Activated T-helper 17 cell treated with anti-CD3 and anti-CD28 coated beads, Interleukin-2, amount 50 U/mL, for 72 hours (primary cell): ENCODE measurements at places on chromosomes 4 and X.

DNA sequence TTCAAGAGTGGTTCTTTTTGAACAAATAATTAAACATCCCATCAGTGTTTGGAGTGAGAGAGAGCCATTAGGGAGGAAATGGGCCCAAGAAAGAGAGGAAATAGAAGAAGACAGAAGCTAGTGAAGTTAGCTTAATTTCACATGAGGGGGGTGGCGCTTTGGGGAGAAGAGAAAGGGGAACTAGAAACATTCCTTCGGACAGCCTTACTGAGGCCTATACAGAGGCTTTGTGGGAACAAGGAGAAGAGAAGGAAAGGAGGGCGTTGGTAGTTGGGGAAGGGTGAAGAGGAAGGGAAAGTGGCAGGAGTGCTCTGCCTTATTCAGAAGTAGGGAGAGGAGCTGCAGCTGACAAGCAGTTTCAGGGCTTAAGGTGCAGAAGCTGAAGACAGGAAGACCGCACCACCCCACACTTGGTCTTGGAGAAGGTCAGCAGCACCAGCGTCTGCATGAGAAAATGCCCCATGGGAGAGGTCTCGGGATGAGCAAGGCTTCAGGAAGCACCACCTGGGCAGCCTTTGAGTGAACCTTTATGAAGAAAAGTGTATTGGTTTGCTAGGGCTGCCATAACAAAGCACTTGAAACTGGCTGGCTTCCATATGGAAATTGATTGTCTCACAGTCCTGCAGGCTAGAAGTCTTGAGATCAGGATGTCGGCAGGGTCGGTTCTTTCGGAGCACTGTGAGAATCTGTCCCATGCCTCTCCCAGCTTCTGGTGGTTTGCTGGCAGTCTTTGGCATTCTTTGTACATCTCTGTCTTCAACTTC lies 85.1 kb downstream of the KIT start:
- no peaks in the 10 kb centered on the region for H3K4me1 ChIP-seq
- H3K27me3 ChIP-seq, result peaks cover 4% of the 10 kb centered on the region
- no peak overlapping the region for H3K4me3 ChIP-seq
- H3K36me3 ChIP-seq, result no peaks in the 10 kb centered on the region
- H3K27ac ChIP-seq, result no peak overlapping the region
- no peak for ATAC-seq

DNA sequence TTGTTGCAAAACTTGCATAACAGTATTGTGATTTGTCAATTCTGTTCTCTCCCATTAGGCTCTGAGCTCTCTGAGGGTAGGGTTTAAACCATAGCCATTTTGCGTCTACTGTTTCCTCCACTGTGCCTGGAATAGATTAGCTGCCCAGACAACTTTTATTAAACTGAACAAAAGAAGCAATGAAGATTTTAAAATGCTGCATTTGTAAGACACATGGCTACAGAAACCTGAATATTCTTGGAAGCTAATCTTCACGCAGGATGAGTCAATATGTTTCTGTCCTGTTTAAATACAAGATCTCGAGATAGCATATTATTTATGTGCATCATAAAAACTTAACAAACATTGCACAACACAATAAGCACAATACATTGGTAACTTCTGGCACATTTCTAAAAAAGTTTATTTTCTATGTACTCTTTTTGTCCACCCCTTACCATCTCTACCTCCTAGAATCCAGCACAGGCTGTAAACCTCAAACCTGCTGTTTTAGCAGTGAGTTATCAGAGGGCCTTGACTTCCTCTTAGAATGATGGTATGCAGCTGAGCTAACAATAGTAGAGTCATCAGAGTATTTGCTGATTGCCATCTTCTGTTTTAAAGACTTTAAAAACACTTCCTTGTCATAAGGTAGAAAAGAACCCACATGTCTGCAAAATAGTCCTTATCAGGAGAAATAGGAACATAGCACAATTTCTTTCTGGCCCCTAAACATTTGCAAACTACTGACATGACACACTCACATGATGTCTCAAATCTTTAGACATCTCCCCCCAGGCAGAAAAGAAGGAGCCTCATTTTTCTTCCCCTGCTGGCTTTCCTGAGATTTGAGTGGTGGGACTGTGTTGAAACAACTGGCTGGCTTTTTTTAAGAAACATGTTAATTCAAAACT lies 10.6 kb upstream of the CCNG2 start:
- no peaks in the 10 kb centered on the region for H3K4me1 ChIP-seq
- peak; percentile 46 for ATAC-seq
- H3K27ac ChIP-seq, result no peak overlapping the region
- peak overlapping the region; percentile 1 for H3K4me3 ChIP-seq

GRCh38 chr4:56051029-56051709 lies 102.4 kb downstream of the CEP135 start:
- no peak for ATAC-seq
- peaks cover 48% of the 10 kb centered on the region for H3K27me3 ChIP-seq
- H3K4me3 ChIP-seq, result no peak overlapping the region
- H3K36me3 ChIP-seq, result no peaks in the 10 kb centered on the region
- H3K4me1 ChIP-seq, result peaks cover 5% of the 10 kb centered on the region
- no peak overlapping the region for H3K27ac ChIP-seq

DNA sequence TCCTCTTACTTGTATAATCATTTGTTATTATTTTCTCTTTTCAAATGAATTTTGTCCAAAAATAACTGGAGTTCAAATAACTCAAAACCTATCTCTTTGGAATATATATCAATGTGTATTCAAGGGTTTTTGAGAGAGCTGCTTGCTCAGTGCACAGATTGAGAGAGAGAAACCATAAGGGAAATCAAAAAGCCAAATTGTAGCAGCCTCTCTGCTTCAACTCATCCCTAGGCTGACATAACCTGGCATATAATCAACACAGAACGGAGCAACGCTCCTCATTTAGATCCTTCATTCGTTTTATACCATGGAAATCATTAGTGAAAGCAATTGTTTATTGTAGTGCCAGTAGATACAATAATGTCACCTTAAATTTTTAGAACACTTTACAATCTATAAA lies 1.8 kb upstream of the GPM6A start:
- no peak overlapping the region for H3K4me3 ChIP-seq
- no peak overlapping the region for H3K27ac ChIP-seq
- no peaks in the 10 kb centered on the region for H3K4me1 ChIP-seq
- no peaks in the 10 kb centered on the region for H3K36me3 ChIP-seq
- no peaks in the 10 kb centered on the region for H3K27me3 ChIP-seq

DNA sequence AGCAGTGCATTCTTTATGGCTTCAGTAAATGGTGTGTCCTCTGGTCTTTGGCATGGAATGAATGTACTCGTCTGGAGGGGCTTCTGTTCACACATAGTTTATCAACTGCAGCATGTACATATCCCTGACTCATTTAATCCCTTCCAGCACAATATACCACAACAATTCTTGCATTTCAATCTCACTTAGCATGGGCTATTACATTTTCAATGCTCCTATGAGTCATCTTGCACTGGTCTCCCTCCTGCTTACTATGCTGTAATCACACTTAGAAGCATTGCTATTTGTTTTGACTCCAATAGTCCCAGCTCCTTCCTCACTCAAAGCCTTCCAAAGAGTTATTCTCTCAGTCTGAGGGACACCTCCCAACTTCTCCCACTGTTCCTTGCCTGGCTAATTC lies 180.9 kb upstream of the NUDT10 start:
- H3K27me3 ChIP-seq, result no peaks in the 10 kb centered on the region
- no peak for ATAC-seq
- H3K36me3 ChIP-seq, result no peaks in the 10 kb centered on the region
- no peak overlapping the region for H3K27ac ChIP-seq

GRCh38 chr4:72302981-72303704 lies 265.9 kb downstream of the ADAMTS3 start:
- no peaks in the 10 kb centered on the region for H3K36me3 ChIP-seq
- peak; percentile 67 for ATAC-seq
- H3K4me3 ChIP-seq, result no peak overlapping the region
- no peaks in the 10 kb centered on the region for H3K4me1 ChIP-seq
- no peaks in the 10 kb centered on the region for H3K27me3 ChIP-seq

DNA sequence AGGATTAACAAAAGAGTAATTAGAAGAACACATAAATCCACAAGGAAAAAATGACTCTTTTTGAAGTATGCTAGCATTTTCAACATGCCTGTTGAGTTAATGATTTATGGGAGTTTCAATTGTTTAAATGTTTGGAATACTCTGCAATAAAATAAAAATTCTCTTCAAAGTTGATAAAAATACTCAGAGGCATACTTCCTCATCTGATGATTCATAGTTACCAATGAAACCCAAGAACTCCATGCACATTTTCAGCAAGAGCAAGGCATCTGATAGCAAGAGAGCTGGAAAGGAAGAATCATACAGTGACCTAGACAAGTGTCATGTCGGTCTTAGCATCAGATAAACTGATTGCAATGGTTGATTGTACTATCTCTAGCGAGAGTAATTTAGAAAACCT lies 443.7 kb upstream of the ATOH1 start:
- H3K4me1 ChIP-seq, result no peaks in the 10 kb centered on the region
- H3K27ac ChIP-seq, result no peak overlapping the region
- H3K36me3 ChIP-seq, result no peaks in the 10 kb centered on the region
- no peak overlapping the region for H3K4me3 ChIP-seq

DNA sequence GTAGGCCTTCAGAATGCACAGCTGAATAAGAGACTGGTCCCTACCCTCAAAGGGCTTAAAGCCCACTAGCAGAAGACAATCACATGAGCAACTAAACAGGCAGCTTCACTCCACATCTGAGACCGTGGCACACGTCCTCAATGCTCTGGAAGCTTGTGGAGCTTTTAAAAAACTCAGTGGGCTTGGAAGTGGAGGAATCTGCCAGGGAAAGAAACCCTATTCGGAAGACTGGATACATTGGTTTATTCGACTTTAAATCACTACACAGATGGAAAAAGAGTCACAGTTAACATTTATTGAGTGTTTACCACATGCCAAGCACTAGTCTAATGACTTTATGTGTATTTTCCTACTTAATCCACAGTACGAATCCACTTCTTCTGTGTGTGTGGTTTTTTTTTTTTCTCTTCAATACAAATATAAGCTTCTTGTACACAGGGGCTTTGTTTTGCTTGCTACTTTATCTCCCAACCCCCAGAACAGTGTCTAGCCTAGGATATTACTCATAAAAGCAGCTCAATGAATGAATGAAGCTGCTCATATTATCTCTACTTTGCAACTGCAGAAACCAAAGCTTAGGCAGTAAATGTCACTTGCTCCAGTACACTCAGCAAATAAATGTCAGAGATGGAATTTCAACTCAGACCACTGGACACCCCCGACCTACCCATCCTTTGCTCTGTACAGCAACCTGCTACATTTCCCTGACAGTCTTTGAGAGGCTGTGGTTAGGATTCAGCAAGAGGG lies 137.7 kb downstream of the LDB2 start:
- no peaks in the 10 kb centered on the region for H3K36me3 ChIP-seq
- H3K27me3 ChIP-seq, result no peaks in the 10 kb centered on the region
- H3K4me3 ChIP-seq, result no peak overlapping the region

GRCh38 chr4:165794834-165795233 lies 78.2 kb upstream of the TLL1 start:
- no peaks in the 10 kb centered on the region for H3K27me3 ChIP-seq
- no peak overlapping the region for H3K4me3 ChIP-seq
- no peak for ATAC-seq
- H3K36me3 ChIP-seq, result no peaks in the 10 kb centered on the region

- H3K4me1 ChIP-seq, result no peaks in the 10 kb centered on the region
- peaks cover 7% of the 10 kb centered on the region for H3K36me3 ChIP-seq
- no peak overlapping the region for H3K4me3 ChIP-seq
- H3K27me3 ChIP-seq, result no peaks in the 10 kb centered on the region
- ATAC-seq, result no peak
- H3K27ac ChIP-seq, result no peak overlapping the region
Measured at GRCh38 chr4:6050551-6050950, 32.3 kb upstream of the C4orf50 start.

DNA sequence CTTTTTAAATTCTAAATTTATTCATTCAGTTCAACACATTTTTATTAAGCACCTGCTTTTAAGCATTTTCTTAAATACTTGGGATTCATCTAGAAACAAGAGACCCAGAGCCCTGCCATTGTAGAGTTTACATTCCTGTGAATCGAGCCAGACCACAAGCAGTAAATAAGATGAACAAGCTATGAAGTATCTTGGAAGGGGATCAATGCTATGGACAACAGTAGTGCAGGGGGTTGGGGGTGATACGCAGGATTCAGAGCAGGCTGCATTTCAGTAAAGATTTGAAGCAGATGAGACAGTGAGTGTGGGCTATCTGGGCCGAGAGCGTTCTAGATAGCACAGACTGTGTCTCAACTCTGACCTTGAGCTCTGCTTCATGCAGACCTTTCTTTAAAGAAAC lies 35.1 kb downstream of the CLDN22 start:
- H3K36me3 ChIP-seq, result peaks cover 23% of the 10 kb centered on the region
- H3K27ac ChIP-seq, result no peak overlapping the region
- no peaks in the 10 kb centered on the region for H3K27me3 ChIP-seq
- ATAC-seq, result no peak
- H3K4me1 ChIP-seq, result no peaks in the 10 kb centered on the region
- no peak overlapping the region for H3K4me3 ChIP-seq

DNA sequence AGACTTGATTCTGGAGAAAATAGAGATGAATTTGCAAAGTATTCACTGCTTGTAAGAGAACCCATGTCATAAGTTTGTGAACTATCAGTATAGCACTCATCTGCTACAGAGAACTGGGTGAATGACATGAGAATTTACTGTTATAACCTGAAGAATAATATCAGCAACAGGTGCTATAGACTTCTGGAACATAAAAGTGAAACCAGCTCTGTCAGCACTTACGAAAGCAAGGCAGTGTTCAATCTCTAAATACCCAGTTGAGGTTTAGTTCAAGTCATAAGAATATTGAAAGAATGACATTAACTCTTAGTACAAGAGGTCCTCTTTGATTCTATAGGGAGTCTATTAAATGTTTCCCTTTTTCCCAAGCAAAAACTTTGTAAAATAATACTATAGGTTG lies 232.9 kb upstream of the ANKRD50 start:
- no peaks in the 10 kb centered on the region for H3K36me3 ChIP-seq
- H3K27me3 ChIP-seq, result no peaks in the 10 kb centered on the region
- ATAC-seq, result no peak
- no peak overlapping the region for H3K4me3 ChIP-seq
- no peak overlapping the region for H3K27ac ChIP-seq

DNA sequence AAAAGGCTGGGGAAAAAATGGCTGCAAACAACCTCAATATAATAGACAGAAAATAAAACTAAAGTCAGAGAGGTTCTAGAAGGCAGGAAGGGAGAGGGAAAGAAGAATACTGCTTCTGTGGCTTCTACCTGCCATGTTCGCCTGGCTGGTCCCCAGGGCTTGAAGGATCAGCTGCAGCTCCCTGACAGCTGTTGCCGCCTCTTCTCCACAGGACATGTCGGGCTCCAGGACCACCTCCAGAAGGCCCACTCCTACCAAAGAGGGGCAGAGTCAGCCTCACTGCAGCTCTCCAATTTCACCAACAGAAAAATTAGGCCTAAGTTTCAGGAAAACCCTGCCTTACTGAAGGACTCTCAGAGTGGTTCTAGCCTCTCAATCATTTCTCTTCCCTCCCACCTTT lies 44.9 kb downstream of the GATB start:
- H3K4me3 ChIP-seq, result no peak overlapping the region
- H3K27ac ChIP-seq, result no peak overlapping the region
- peaks cover 36% of the 10 kb centered on the region for H3K36me3 ChIP-seq
- H3K4me1 ChIP-seq, result no peaks in the 10 kb centered on the region
- no peaks in the 10 kb centered on the region for H3K27me3 ChIP-seq

DNA sequence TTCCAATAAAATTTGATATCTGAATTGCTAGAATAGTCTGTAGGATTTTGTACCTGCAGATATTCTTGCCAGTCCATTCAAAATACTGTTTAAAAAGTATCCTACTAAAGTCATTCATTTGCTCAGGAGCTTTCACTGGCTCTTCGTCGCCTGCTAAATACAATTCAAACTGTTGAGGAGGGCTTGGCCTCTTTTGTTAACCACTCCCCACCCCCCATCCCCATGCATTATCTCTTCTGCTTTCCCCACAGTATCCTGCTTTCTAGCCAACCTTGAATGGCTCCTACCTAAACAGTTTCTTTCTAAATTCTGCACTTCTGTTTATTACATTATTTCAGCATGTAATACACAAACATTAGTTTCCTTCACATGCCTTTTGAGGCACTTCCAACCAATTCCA lies 230.8 kb downstream of the CPE start:
- no peak for ATAC-seq
- H3K4me3 ChIP-seq, result no peak overlapping the region
- H3K36me3 ChIP-seq, result no peaks in the 10 kb centered on the region
